ACHN (cell line): ENCODE measurements at places on chromosomes 7 and 10.

GRCh38 chr7:28787106-28787505 lies 171.0 kb downstream of the TRIL start:
- no peak for DNase-seq

GRCh38 chr10:113613977-113614690 lies 49.7 kb downstream of the NRAP start:
- DNase-seq: no peak

DNA sequence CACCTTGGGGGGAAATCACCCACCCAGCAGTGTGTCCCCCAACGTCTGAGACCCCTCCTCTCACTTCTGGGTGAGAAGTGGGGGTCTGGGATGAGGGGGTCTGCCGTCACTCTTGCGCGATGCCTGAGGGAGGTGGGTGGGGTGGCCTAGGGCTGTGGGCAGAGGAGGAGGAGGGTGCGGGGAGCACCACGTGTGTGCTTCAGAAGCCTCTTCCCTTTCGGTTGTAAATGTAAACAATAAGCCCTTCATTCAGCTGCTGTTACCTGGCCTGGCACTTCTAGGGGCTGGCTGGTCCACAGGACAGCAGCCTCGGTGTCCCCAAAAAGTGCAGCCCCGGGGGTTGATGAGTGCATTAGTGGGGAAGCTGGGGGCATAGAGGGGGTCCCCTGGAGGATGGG lies 1.3 kb downstream of the CLIP2 start:
- DNase-seq: no peak

DNA sequence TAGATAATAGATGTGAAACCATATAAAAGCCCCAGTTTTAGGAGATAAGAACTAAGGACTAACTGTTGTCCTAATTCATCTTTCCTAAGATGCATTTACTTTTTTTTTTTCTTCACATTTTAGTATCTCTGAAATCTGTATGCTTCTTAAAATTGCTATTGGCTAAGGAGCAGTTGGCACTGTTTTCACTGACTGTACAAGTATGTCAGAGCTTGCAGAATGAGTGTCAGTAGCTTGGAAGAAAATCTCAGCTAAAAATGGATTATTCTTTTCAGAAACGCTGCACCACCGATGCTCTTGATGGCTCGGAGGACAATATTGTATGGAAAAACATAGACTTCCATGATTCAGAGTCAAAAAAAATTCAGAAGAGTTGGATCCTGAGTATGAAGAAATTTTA lies 91.1 kb upstream of the DNAJB12 start:
- no peak for DNase-seq

- no peak for DNase-seq
Observed at GRCh38 chr7:106354822-106355221, 70.0 kb upstream of the NAMPT start.

DNA sequence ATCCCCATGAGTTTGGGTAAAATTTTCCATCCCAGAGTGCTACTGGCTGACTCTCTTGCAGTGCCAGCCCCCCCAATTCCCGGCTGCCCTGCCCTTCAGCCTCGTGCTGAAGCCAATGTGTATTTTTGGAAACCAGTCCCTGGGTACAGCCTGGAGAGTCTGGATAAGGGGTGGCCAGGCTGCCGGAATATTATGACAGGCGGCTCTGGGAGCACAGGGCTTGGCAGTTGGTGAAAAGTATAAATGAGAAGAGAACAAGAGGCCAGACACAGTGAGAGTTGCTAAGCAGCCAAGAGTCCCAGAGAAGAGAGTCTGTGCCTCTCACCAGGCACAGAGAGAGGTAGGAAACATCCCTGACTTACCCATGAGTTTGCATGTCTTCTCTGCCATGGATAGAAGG lies 53.6 kb downstream of the TMEM130 start:
- DNase-seq: no peak
